Body of pancreas (tissue), 4 donors: ENCODE measurements at places on chromosomes 1 and 21.

GRCh38 chr1:235597867-235598553, 51.6 kb downstream of the GNG4 start:
- DNase-seq, result no peak

DNA sequence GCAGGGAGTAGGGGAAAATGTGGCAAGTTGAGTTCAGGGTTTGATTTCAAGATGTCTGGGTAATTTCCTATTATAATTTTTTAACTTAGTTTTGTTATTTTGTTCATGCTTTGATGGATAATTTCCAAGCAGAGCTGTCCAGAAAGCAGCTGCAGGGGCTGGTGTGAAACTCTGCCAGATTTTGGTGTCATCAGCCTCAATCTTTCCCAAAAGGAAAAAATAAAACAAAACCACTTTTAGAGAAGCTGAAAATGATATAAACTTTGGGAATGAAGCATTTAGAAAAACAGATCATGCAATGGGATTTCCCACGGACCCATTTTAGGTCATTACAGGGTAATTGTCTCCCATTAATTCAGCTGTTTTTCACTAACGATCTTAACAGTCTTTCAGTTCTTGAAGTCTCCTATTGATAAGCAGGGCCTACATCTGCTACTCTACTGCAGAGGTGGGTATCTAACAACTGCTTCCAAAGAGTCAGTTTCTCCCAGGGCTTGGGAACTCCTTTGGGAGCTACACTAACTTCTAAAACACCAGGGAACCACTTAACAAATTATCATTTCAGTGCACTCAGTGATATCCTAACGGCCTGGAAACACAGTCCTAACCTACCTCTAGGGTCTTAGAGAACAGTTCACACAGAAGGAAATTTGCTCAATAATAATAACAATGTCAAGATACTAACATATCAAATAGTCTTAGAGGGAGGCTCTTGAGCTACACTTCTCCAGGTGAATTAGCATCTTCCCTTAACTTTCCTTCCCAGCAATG, 12.3 kb downstream of the ZNF436 start:
- DNase-seq, result no peak

DNA sequence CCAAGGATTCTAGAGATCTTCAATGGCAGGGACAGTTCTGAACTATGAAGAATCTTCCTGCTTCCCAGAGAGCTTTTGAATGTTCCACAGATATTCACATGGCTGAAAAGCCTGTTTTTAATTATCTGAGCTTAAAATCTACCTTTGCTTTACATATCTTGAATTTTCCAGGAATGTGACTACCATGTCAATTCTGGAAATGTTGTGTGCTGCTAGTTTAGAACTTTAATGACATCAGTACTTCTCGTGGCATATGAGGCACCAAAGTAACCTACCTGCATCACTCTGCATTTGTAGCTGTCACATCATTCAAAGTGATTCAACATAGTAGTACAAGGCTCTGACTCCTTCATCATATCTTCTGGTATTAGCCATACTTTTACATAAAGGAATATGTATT, 122.7 kb upstream of the NFIA start:
- no peak for DNase-seq

DNA sequence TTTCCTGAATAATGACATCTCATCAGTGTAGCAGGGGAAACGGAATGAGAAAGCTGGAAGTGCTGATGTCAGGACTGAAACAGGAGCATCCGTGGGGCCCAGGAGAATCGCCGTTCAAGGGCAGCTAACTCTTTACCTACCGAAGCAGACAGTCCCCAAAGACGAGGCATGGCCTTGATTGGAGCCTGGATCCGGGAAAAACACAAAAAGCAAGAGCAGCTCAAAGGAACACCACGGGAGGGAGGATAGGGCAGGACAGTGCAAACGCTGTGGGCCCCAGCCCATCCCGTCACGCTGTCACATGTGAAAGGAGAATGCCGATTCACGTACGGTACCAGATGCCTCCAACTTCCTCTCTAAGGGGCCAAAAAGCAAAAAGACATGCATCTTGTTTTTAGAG, 34.9 kb downstream of the WNT9A start:
- no peak for DNase-seq

GRCh38 chr1:53511323-53511932, 52.2 kb downstream of the DMRTB1 start:
- DNase-seq, result no peak

DNA sequence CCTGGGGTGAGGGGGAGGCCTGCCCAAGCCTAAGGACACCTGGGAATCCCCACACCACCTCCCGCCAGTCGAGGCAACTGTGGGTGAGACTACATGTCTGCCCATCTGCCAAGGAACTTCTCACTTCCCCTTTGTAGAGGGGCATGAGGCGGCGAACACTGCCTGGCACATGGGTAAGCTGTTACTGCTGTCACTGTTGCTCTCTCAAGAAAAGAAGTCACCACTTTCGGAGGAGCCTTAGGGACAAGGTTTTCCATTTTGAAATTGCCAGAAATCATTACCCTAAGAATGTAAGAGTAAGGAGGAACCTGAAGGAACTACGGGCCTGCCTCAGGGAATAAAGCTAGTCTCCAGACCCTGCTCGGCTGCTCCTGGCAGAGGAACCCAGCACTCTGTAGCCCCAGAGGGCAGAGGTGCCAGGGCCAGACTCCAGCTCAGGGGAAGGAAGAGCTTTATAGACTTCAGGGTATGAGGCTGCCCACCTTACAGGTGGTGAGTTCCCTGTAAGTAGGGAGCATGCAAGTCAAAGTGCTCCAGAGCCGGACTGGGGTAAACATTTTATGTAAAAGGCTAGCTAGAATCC, 23.3 kb downstream of the SLC2A1 start:
- peak; percentile 5 for DNase-seq

- DNase-seq, result no peak
Observed at GRCh38 chr1:29482991-29483390, 246.7 kb downstream of the PTPRU start.

GRCh38 chr1:224057461-224058199, 56.3 kb upstream of the FBXO28 start:
- no peak for DNase-seq

DNA sequence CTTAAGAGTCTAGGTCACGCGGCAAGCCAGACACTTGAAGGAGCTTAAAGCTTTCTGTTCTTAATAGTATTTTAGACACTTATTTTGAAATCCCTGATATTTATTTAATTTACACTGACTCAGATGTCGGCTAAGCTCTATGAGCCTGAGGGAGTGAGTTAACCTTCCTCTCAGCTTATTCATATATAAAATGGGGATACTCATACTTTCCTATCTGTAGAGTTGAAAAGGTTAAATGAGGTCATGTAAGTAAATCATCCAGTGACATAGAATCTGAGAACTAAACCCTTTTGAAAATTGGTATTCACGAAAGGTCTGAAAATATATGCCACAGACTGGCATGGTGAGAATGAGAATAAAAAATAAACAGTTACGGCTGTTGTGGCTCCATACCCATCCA, 1.4 kb upstream of the GPR161 start:
- DNase-seq, result no peak

DNA sequence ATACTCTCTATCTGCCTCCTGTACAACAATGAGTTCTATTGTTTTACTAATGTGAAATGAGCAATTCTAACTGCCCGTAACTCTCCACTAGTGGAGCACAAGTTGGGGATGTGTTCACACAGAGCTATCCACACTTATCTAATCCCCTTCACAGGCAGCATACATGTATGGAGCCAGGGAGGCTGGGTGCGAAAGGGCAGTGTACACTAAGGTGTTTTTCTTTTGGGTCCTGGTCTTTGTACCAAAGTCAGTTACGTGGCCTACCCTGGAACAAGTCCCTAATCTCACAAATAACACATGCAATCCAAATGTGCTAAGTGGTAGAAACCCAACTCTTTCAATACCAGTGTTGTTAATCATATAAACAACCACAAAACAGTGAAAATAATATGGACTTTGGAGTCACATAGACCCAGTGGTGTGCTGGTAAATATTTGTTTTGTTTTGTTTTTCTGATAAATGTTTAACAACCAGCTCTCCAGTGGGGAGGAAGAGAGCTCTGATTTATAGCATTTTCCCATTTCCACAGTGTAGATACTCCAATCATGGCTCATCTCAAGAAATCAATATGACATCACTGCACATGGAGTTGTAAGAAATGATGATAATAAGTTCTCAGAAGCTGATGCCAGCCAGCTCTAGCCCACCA, 319.9 kb upstream of the DUSP10 start:
- DNase-seq, result no peak

DNA sequence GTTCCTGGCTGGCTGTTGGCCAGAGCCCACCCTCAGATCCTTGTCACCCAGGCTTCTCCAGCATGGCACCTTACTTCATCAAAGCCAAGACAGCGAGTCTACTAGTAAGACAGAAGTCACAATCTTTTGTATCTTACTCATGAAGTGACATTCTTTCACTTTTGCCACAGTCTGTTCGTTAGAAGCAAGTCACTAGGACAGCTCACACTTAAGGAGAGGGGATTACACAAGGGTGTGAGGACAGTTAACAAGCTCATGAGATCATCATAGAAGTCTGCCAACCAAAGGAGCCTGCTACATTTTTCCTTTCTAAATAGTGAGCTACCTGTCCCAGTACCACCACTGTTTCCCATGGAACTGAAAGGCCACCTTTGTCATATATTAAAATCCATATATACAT, 61.5 kb downstream of the PACC1 start:
- DNase-seq, result no peak

GRCh38 chr1:229953736-229954326, 113.2 kb upstream of the GALNT2 start:
- no peak for DNase-seq

DNA sequence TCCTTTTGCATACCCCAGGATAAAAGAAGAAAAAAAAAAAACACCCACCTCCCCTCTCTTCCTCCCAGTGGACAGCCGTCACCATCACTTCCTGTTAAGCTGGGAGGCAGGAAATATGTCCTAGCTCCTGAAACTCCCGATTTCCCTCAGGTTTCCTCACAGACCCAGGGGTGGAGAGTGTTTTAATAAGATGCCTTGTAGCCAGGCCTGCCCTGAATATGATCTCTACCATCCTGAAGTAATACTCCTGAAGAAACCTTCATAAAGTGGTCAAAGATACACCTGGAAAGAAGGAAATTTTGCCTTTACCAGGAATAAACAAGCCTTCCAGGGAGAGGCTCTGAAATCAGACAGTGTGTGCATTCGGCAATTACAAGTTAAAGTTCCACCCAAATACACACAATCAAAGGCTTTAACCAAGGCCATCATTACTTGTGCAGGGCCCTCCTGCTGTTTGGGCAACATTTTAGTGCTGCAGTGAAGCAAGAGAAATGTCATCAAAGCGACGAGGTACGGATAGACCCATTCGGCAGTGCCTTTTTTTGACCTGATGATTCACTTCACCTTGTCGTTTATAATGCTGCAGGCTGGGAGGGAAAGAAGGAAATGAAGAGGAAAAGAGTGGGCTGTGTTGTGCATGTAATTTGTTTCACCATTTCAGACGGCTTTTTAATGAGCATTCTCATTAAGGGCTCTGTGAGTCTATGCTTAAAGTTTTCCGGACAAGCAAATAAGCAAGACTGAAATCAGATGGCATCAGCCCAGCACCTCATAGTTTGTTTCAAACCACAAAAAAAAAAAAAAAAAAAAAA, 41.0 kb upstream of the RASAL2 start:
- no peak for DNase-seq

- no peak for DNase-seq
Observed at GRCh38 chr1:192811006-192811405, 2.2 kb downstream of the RGS2 start.

- DNase-seq, result no peak
Observed at GRCh38 chr21:38567335-38567969, 69.2 kb upstream of the ERG start.

DNA sequence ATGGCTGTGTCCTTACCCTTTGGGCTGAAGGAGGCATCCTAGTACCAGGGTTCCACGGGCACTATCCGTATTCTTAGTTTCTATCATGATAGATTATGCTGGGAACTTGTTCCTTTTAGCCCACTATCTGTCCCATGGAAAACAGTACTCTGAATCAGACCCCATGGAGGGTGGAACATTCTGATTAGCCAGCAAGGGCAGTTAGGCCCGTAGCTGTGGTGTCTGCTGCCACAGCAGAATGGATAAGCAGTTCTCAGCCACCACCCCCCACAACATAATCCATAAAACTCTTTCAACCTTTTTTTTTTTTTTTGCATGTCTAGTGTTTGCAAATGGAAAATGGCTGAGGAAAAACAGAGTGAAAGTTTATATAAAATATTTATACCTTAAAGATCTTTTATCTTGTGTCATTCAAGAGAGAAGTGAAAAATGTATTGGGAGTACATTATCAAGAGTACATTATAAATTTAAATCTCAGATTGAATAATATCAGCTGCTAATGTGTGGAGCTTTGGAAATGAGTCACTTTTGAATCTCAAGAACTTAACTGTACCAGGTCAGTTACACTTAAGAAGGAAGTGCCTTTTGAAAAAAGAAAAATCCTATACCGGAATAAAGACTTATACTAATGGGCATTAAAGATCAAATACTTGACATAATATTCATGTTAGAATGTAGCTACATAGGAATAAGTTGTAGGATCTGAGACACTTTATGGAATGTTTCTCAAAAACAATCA, 80.3 kb downstream of the NFIA start:
- DNase-seq, result no peak

- no peak for DNase-seq
Observed at GRCh38 chr1:222798116-222798515, 16.7 kb upstream of the DISP1 start.

- no peak for DNase-seq
Observed at GRCh38 chr1:1299686-1300351, 7.9 kb downstream of the ACAP3 start.

DNA sequence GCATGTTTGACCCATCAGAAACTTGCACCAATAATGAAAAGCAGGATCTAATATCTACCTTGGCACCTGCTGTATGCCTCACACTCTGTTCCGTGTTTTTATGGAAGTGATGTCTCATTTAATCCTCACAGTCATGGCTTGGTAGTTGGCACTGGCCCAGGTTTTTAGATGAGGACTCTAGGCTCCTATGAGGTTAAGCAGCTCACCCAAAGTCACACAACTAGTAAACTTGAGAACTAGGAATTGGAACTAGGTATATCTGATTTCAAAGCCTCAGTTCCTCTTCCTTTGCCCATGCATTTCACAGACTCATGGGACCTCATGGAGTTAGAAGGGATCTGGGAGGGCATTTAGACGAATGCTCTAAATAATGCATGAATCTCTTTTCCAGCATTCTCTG, 21.3 kb upstream of the TARBP1 start:
- DNase-seq, result no peak

- DNase-seq, result no peak
Observed at GRCh38 chr1:41803656-41804055, 115.1 kb downstream of the HIVEP3 start.

- no peak for DNase-seq
Observed at GRCh38 chr1:16607433-16607851, 5.9 kb downstream of the NBPF1 start.

GRCh38 chr1:111082421-111083203, 57.3 kb downstream of the DRAM2 start:
- DNase-seq, result no peak

- DNase-seq, result peak; percentile 10
Observed at GRCh38 chr1:178189814-178190213, 95.9 kb downstream of the RASAL2 start.

GRCh38 chr1:112504661-112505399, 3.9 kb upstream of the WNT2B start:
- no peak for DNase-seq
